ENCODE measurements at places on chromosomes 11 and 22.

DNA sequence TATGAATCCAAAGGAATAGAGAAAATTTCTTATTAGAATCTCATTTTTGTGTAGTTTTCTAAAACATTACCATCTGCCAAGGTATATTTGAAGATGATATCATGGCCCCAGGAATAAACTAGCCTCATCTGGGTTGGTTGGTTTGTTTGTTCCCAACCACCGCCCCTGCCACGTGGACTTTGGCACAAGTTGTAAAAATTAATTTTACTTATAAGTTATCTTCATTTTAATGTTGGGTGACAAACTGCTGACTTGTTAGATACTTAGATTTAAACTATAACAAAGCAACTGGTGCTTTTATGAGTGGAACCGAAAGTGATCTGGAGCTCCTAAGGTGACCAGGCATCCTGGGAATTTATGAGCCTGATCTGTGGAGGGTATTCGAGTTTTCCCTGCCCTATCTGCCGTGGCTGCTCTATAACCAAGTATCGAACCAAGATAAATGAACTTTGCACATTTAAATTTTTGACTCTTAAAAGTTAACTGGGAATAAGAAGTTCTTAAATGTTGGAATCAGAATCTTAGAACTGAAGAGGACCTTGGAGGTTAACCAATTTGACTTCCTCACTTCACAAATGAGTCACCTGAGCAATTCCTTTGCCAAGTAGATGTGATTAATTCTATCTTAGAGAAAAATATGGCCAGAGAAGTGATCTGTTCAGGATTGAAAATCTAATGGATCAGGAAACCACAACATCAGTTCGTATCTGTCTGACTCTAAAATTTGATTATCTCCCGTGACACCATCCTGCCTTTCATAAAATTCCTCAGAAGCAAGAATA, 129.1 kb upstream of the ARHGAP42 start:
- DNase-seq = no peak

- no peak for DNase-seq
Measured at GRCh38 chr11:74418509-74418895, 20.3 kb upstream of the PGM2L1 start.

- no peak for DNase-seq
Measured at GRCh38 chr11:130776061-130776419, 140.2 kb downstream of the SNX19 start.

DNA sequence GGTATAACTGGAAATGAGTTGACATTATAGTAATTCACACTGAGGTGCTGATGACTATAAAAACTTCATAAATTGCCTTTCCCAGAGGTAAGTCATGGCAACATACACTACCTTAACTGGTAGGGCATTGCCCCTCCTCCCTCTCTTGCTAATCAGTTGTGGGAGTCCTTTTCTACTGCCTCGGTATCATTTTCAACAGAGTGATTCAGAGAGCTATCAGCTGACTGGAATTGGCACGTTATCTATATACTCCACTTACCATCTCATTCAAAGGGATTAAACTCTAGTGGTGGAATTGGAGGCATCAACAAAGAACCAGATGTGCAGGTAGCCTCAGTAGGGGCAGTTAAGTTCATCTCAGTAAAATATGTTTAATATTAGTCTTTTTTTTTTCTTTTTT, 8.0 kb upstream of the NUP160 start:
- DNase-seq = no peak

DNA sequence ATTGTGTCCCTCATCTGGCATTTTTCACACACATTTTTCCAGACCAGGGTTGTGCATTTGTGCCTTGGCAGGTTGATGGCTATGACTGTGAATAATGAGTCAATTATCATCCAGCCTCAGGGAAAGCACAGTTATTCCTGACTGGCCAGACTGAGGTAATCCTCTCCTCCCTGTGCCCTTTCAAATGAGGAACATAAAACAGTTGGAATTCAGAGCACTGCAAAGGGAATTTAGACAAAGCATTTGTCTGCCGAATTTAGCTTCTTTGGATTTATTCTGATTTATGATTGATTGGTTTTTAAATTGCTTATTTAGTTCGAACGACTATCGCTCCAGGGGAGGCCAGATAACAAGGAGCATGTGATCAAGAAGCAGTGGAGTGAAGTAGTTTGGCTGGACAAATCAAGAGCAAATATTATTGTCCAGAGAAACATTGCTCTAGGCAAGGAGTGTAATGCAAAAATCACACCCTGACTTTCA, 30.8 kb upstream of the RAG2 start:
- no peak for DNase-seq

- DNase-seq = no peak
Measured at GRCh38 chr22:21633481-21633880, 921 bp downstream of the CCDC116 start.

DNA sequence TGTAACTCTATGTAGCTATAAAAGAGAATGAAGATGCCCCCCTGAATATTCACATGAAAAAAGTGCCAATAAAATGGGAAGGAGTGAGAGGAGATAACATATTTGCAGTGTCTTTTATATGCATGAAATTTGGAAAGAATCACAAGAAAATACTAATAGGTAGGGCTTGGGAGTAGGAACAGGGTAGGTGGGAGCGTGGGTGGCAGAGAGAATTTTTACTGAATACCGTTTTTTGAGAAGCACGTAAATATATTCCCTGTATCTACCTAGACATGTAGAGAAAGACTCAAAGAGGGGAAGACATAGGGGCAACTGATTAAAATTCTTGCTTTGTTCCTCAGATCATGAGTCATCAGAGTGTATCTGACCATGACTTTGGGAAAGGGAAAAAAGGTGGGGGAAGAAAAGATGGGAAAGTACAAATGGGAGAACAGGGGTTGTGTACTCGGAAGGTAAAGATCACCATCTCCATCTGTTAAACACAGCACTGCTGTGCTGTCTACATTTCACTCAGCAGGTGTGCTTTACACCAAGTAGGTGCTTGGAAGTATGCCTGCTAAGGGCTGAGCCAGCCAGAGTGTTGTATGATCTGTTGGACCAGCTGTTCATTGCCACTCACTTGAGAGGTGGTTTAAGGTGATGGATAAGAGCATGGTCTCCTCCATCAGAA, 16.0 kb downstream of the PRR5L start:
- DNase-seq = no peak

- DNase-seq = no peak
Measured at GRCh38 chr11:66299186-66299585, 7.5 kb downstream of the TMEM151A start.

GRCh38 chr11:2790568-2790921, 90.8 kb upstream of the KCNQ1OT1 start:
- DNase-seq = no peak

GRCh38 chr11:80779905-80780605, 1339.2 kb upstream of the TENM4 start:
- no peak for DNase-seq

DNA sequence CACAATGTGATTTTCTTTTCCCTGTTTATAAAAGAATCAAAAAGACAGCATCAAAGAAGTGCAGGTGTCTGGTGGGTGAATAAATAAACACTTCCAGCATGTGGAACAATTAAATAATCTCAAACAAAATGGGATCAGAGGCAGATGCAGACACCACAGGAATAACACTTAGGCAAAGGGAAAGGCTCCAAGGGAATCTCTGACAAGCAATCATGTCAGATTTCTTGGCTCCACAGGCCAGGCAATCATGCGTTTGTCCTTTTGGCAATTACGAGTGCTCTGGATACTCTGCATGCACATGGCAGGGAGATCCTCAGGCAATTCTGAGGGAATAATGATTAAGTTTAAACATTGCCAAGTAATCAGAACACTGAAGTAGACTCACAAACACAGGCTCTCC, 403.5 kb upstream of the LUZP2 start:
- no peak for DNase-seq

GRCh38 chr11:126597041-126597440, 241.6 kb downstream of the ST3GAL4 start:
- DNase-seq = no peak

- no peak for DNase-seq
Measured at GRCh38 chr11:64011371-64011770, 24.4 kb upstream of the FLRT1 start.

GRCh38 chr11:13210424-13210823, 67.2 kb upstream of the BMAL1 start:
- no peak for DNase-seq

- no peak for DNase-seq
Measured at GRCh38 chr22:20549232-20549841, 41.9 kb downstream of the MED15 start.

GRCh38 chr11:129324533-129325175, 51.0 kb upstream of the BARX2 start:
- DNase-seq = no peak

GRCh38 chr22:35598396-35598710, 18.8 kb downstream of the MB start:
- DNase-seq = no peak

- DNase-seq = no peak
Measured at GRCh38 chr11:69674267-69674885, 777 bp downstream of the LTO1 start.

GRCh38 chr22:42944409-42944808, 70.5 kb downstream of the PACSIN2 start:
- no peak for DNase-seq

DNA sequence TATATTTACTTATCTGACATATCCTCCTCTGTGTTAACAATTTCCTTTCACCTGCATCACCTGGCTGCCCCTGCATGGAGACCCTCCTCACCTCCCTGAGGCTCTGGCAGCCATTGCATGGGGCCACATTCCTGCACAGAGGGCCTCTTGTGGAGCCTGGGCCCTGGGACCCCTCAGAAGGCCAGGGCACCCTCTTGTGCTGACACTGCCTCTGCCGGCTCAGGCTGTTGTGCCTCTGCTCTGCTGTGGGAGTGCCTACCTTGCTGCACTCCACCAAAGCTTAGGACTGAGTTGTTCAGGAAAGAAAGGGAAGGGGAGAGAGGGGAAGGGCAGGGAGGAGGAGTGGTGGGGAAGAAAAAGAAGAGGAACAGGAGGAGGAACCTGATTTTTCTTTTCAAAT, 194.5 kb downstream of the ADAMTS15 start:
- DNase-seq = no peak

DNA sequence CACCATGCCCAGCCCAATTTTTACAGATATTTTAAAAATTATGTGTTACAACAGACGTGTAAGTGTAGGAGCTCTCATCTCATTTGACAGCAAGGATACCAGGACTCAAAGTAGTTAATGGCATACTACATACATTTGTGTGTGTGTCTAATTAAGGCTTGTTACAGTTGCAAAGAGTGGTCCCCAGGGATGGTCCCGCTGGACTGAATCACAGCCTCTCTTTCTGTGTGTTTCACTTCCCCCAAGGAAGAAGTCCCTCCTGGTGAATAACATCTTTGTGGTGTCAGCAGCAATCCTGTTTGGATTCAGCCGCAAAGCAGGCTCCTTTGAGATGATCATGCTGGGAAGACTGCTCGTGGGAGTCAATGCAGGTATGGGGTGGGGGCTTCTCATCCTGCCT, 17.2 kb downstream of the SLC2A11 start:
- no peak for DNase-seq

DNA sequence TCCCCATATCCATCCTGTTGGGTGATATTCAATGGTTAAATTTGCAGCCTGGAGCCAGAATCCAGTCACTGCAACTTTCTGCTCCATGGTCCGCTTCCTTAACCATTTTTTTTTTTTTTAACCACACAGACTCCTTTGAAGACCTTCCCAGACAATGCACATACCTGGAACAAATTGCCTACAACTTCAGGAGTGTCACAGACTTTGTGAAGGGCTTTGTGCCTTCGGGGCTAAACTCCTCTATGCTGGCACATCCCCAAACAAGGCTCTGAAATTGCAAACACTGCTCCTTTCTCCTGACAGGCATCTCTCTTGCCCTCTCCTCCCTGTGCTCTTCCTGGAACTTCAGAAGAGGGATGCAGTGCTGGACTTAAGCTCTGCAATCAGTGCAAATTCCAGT, 40.6 kb downstream of the TENM4 start:
- no peak for DNase-seq

DNA sequence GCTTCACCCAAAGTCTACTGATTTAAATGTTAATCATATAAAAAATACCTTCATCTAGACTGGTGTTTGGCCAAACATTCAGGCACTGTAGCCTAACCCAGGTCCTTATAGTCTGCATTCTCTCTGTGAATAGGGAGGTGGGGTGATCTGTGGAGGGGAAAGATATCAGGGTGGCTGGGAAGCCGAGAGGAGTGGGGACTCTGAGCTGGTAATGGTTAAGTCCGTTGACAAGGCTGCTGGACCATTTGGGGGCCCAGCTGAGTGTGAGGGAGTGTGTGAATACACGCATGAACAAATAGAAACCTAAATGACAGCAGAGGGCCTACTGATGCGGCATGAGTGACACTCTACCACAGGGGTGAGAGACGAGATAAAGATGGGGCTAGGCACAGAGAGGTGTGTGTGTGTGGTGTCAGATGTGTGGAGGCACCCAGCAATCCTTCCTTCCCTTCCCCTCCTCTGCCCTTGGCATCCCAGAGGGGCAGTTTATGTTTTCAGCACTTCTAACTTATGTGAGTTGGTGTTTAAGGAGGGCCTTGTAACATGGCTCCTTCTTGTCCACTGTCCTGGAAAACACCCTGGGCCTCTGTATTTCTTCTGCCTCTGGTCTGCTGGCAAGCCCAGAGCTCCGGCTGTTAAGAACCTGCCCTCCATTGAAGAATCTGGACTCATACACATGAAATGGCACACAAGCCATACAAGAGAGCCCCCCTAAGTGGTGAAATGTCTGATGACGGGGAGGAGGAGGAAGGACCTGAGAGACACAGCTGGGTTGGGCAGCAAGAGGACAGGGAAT, 249.1 kb upstream of the TBCEL start:
- no peak for DNase-seq

- DNase-seq = no peak
Measured at GRCh38 chr22:37544955-37545702, 15.2 kb upstream of the CDC42EP1 start.

DNA sequence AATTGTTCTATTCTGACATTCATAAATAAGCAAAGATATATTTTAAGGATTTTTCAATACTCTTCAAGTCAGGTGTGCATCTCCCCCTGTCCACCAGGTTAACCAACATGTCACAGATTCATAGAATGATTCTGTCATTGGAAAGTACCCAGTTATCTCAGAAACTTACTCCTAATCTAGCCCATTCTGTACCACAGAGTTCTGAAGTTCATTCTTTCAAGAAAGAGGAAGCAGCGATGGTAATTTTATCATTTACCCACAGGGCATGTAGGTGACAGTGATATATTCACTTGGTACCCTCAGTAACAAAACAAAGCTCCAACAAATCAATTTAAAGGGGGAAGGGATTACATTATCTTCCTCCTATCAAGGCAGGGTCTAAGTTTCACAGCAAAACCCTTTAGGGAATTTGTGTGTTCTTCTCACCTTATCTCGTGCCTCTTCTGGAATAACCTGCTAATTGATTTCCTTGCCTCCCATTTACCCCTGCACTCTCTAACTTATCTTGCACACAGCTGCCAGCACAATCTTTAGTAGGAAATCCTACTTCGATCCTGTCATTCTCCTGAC, 19.0 kb upstream of the MPPED2 start:
- DNase-seq = no peak

DNA sequence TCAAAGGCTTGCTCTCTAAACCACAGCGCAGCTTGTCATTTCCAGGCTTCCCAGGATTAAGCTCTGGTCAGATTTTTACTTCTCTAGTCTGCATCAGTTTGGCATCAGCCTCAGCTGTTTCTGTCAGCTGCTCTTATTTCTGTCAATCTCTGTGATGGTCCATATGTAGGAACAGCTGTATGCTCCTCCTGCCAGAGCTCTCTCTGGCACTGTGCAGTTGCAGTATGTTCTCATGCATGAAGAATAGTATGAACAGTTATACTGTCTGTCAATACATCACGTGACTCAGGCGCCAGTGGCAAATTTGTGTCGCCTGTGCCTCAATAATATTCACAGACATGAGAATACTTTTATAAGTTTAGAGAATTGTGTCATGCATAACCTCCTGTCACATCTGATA, 6.7 kb downstream of the OR6M1 start:
- no peak for DNase-seq

All from cortex of kidney (tissue), 1 donor.